ENCODE measurements at places on chromosomes 3 and 15. TPM values are rescaled to one million over a fixed set of nuclear protein-coding genes. Genes with fewer than 3 reads are reported as not detected.

DNA sequence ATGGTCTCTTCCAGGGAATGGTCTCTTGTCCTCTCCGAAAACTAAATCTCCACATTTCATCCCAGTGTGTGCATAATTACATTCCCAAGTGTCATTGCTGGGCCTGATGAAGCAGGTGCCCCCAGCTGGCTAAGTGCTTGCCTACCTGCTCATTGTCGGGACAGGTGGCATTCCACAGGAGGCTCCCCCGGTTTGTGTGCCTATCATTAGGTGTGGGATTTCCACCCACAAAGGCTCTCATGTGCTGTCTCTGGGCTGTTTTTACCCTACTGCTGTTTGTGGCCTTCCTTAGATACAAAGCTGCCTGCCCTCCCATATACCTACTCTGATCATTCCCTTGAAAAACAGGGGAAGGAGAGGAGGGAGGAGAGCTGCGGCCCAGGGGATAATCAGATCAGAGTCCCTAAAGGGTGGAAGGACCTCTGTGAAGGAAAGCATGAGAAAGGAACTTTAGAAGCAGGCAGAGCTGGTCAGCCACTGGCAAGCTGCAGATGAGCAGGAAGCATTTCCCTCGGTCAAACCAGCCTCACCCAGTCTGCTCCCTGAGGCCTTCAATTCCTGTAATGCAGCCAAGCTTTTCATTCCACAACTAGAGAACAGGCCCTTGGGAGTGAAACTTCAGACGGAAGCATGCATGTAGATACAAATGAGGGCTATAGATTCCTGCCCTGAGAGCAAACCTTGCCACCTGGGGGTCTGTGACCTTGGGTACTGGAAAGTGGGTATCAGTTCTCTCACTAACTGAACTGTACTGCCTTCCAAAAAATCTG is 60.7 kb upstream of the HEG1 start:
- DNase-seq = peak; percentile 75

DNA sequence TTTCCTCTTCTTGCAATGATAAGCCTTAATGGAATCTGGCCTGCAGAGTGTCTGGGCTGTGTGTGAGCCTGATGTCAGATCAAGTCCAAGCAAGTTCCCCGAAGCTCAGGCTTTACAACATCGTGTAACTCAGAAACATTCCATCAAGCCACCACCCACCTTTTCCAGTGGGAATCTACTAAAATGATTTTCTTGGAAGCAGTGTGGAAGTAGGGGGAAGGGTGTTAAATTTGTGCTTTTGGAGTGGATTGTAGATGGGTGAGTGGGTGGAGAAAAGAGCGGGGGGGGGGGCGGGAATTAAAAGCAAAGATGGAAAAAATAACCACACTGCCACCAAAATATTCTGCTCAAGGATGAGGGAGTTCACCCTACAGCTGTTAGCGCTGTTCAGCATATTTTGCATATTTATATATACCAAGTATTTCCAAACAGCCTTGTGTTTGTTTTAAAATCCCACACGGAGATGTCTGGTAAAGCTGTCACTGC is 53.6 kb downstream of the VGLL3 start:
- no peak for DNase-seq

DNA sequence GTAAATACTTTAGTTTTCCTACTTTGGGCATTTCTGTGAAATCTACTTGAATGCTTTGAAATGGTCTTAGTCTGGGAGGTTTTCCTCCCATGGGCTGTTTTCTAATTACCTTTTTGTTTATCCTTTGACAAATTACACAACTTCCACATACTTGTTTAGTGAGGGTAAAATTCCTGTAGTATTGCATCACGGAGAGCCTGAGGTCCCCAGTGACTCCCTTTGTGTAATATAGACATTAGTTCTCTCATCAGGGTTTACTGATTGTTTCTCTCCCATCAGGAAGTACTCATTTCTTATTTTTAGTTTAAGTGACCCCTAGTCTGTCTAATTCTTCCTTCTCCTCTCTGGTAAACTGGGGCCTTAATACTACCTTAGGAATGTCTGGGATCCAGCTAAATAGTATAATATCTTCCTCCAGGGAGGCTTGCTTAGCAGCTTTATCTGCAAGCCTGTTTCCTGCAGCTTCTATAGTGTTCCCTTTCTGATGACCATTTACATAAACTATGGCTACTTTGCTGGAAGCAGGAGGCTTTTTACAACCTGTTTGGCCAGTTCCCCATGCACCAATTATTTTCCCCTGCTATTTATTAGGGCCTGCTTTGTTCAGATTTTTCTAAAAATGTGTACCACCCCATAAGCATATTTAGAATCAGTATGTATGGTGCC is 87.2 kb upstream of the XCR1 start:
- peak; percentile 39 for DNase-seq

GRCh38 chr3:183488343-183488742 is 59.9 kb upstream of the MCF2L2 start:
- no peak for DNase-seq

GRCh38 chr15:75354454-75354853 is 7.6 kb downstream of the NEIL1 start:
- no peak for DNase-seq

- DNase-seq = no peak
These were observed 483.2 kb upstream of the SGO1 start for GRCh38 chr3:20669184-20669583.

- no peak for DNase-seq
These were observed 138.9 kb upstream of the SGO1 start for GRCh38 chr3:20324664-20325478.

DNA sequence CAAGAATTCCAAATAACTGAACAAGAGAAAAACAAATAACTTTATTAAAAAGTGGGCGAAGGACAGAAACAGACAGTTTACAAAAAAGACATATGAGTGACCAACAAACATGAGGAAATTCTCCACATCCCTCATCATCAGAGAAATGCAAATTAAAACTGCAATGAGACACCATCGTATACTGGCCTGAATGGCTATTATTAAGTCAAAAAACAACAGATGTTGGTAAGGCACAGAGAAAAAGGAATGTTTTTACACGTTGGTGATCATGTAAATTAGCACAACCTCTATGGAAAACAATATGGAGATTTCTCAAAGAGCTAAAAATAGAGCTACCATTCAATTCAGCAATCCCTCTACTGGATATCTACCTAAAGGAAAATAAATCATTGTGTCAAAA is 1260.4 kb upstream of the ALCAM start:
- DNase-seq = no peak

DNA sequence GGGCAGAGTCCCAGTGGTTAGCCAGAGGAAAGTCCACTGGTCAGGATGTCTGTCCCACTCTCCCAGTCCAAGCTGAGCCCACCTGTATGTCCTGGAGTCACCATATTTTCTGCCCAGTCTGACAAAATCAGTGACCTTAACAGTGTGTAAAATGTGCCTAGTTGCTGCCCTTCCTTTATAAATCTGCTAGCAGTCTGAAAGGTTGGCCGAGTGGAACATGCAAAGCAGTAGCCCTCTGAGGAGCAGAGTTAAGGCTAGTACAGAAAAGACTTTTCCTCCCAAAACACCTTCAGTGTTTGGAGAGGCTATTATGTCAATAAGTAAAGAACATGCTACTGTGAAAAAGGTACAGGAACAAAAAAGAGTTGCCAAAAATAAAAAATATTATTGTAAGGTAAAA is 15.3 kb downstream of the TTC21A start:
- no peak for DNase-seq

- DNase-seq = no peak
These were observed 169.0 kb downstream of the OPA1 start for GRCh38 chr3:193761969-193762368.

DNA sequence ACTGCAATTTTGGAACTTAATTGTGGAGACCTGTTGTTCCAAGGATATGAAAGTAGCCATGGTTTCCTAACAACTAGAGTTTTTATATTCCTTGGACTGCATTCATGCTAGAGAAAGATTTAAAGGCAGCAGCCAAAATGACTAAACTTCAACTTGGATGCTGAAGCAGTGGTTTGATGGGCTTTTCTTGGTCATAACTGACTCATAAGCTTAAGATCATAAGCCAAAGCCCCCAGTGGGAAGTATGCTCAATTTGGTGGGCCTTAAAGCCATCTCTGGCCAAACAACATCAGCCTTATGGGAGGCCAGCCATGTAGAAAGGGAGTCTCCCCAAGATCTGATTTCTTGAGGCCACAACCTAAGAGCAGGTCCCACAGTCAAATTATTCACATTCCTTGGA is 80.2 kb downstream of the ZNF280D start:
- no peak for DNase-seq

CCDC191 gene
- total RNA-seq = 2.7 TPM

WNT5A gene
- total RNA-seq = 109 TPM

FBXW12 gene
- total RNA-seq = not detected

All from Daoy (cell line).